ENCODE measurements at places on chromosomes 7 and 10. TPM values are rescaled to one million over a fixed set of nuclear protein-coding genes. Genes with fewer than 3 reads are reported as not detected.
A peak's percentile ranks its signal among the peaks of the same experiment; 100 is the strongest.

Gene LIPF
- not detected for total RNA-seq

DNA sequence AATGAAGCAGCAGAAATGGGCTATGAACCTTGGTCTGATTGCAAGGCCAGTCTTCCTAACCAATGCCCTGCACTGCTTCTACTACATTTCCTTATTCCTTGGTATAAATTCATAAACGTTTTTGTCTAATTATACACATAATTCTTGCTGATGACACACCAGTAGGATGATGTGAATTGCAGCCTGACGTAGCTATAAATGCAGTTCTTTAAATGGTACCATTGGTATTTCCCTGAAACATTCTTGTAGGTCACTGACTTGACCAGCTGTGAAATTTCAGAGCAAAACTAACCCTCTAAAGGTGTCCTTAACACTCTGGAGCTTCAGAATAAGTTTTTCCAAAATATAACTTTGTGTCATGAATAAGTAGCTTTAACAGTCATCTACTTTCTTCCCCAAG lies 50.8 kb downstream of the IFIT5 start:
- H3K27me3 ChIP-seq, result no peaks in the 10 kb centered on the region
- H3K4me1 ChIP-seq, result peaks cover 3% of the 10 kb centered on the region
- H3K27ac ChIP-seq, result no peak overlapping the region
- DNase-seq, result no peak
- no peaks in the 10 kb centered on the region for H3K36me3 ChIP-seq
- H3K4me3 ChIP-seq, result no peak overlapping the region

Gene NET1
- total RNA-seq, result 45.4 TPM

DNA sequence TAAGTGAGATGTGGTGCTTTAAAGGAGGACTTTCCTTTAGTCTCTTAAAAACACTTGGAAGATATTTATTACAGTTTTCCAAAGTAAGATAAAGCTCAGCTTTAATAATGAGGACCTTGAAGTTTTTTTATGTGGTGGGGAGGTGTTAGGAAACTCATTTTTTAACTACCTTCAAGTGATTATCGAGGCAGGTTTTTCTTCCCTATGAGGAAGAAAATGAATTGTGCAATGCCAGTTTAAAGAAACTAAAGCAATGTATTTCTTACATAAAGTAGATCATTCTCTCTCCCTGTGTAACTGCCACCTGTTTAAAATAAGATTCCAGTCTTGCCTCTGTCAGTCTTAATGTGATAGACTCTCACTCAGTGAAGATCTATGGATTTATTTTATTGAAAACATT lies 27.9 kb downstream of the ZEB1 start:
- H3K4me3 ChIP-seq, result no peak overlapping the region
- H3K27ac ChIP-seq, result no peak overlapping the region
- H3K27me3 ChIP-seq, result no peaks in the 10 kb centered on the region
- H3K4me1 ChIP-seq, result peaks cover 5% of the 10 kb centered on the region
- DNase-seq, result no peak

DNA sequence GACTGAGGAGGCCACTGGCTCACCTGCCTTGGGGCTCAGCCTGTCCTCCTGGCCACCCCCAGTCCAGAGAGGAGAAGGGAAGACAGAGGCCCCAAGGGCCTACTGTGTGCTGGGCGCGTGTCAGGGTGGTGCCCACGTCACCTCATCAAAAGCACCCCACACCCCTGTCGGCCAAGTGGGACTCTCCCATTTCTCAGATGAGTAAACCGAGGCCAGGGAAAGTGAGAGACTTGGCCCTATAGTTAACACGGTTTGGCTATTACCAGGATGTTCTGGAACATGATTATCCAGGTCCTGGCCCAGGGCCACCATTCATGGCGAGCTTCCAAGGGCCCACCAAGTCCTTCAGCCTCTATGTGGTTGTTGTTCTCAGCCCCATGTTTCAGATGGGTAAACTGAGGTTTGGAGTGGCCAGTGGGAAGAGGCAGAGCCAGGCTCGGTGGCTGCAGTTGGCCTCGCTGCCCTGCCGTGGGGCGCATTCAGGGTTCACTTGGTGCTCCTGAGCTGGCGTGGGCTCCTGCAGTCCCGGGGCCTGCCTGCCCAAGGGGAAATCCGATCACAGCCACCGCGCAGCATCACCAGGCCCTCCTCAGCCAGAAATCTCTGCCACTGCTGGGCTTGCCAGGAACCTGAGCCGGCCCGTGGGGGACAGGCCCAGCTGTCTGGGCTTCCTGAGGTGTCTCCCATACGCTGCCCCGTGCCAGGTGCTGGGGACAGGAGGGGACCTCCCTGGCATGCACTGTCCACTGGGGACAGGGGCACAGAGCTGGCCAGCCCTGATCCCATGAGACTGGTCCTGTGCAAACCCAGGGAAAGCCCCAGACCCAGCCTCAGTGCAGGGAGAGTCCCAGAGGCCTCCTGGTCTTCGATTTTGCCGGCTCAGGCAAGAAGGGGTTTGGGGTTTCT lies 117.7 kb upstream of the TNRC18 start:
- no peaks in the 10 kb centered on the region for H3K27me3 ChIP-seq
- no peaks in the 10 kb centered on the region for H3K36me3 ChIP-seq
- no peaks in the 10 kb centered on the region for H3K4me1 ChIP-seq
- H3K4me3 ChIP-seq, result no peak overlapping the region
- no peak overlapping the region for H3K27ac ChIP-seq

Gene UMAD1
- total RNA-seq, result 12.4 TPM

DNA sequence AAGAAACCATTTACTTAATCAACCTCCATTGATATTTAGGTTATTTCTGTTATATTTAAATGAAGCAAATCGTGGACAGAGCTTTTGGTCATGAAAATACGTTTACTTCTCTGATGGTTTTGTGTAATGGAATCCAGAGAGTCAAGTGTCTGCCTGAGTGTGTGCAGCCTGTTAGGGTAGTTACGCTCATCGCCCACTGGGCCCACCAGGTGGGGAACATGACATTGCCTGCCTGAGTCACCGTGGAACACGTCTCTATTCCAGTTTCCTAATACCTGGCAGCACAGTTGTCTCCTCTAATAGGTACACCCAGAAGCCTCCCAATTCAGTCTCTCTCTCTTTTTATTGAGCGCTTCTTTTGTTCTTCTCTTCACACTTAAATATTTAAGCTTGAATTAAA lies 91.0 kb downstream of the ADCY1 start:
- H3K36me3 ChIP-seq, result no peaks in the 10 kb centered on the region
- peaks cover 2% of the 10 kb centered on the region for H3K27me3 ChIP-seq
- H3K27ac ChIP-seq, result no peak overlapping the region
- H3K4me1 ChIP-seq, result no peaks in the 10 kb centered on the region
- DNase-seq, result no peak

DNA sequence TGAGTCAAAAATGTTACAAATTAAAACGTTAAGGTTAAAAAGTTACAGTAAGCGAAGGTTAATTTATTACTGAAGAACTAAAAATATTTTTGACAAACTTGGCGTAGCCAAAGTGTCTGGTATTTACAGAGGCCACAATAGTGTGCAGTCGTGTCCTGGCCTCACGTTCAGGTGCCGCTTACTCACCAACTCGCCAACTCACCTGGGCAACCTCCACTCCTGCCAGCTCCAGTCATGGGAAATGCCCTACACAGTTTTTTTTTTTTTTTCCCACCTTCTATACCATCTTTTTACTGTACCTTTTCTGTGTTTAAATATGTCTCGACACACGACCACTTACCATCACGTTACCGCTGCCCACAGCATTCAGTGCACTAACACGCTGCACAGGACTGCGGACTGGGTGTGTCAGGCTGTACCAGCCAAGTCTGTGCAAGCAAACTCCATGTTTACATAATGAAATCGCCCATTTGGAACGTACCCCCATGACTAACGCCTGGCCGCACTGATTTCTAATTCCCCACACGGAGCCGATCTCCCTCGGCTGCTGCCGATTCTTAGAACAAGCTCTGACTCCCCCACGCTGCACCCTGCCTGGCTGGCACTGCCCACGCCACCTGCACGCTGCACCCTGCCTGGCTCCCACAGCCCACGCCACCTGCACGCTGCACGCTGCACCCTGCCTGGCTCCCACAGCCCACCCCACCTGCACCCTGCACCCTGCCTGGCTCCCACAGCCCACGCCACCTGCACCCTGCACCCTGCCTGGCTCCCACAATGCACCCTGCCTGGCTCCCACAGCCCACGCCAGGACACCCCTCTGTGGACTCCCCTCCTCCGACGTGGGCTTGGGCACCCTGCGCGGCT lies 203.1 kb downstream of the ZMYND11 start:
- H3K27ac ChIP-seq, result no peak overlapping the region
- H3K4me3 ChIP-seq, result no peak overlapping the region
- no peaks in the 10 kb centered on the region for H3K27me3 ChIP-seq
- no peaks in the 10 kb centered on the region for H3K4me1 ChIP-seq
- no peaks in the 10 kb centered on the region for H3K36me3 ChIP-seq
- DNase-seq, result peak; percentile 69

DNA sequence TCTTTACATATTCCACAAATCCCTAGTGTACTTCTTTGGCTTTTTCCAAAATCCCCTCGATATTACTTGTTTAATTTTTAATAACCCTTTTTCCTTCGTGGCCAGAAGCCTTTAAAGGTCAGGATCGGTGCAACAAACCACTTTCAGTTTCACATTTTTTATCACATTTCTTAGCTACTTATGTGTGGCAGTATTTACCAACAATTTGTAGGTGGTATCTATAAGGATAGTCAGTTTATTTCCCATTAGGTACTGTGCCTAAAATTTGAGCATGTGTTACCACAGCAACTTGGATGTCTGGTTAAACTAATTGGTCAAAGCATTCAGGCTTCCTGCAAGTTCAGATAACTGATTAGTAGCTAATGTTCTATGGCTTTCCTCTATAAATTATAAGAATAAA lies 104.9 kb downstream of the CDK14 start:
- DNase-seq, result no peak
- H3K36me3 ChIP-seq, result no peaks in the 10 kb centered on the region
- no peak overlapping the region for H3K27ac ChIP-seq
- H3K4me3 ChIP-seq, result peak overlapping the region; percentile 20

DNA sequence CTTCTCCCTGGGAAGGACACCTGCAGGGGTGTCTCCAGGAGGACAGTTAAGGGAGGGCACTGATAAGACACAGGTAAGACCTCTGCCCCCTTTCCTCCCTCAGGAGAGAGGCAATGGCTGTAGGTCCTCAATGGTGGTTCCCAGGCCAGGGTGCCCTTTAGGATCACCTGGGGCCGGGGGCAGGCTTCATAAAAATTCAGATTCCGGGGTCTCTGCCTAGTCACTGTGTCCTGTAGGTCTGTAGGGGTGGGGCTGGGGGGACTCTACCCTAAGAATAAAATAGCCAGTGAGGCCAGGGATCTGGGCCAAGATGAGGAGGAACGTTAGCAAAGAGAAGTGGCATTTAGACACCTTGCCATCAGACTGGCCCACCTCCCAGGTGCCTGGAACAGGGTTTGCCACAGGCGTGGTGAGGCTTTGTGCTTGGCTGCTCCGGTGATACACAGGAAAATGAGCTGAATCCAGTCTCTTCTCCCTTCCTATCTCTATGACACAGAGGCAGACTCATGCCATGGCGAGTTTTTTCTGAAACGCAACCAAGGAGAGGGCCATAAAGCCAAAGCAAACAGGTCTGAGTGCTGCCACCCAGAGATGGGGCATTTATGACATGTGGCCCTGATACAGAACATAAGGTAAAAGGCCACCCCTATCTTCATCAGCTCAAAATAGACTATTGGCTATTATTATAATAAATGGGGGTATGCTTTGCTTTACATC lies 52.6 kb downstream of the SH3PXD2A start:
- no peak for DNase-seq
- H3K4me1 ChIP-seq, result no peaks in the 10 kb centered on the region
- no peaks in the 10 kb centered on the region for H3K27me3 ChIP-seq
- H3K36me3 ChIP-seq, result peaks cover 4% of the 10 kb centered on the region

DNA sequence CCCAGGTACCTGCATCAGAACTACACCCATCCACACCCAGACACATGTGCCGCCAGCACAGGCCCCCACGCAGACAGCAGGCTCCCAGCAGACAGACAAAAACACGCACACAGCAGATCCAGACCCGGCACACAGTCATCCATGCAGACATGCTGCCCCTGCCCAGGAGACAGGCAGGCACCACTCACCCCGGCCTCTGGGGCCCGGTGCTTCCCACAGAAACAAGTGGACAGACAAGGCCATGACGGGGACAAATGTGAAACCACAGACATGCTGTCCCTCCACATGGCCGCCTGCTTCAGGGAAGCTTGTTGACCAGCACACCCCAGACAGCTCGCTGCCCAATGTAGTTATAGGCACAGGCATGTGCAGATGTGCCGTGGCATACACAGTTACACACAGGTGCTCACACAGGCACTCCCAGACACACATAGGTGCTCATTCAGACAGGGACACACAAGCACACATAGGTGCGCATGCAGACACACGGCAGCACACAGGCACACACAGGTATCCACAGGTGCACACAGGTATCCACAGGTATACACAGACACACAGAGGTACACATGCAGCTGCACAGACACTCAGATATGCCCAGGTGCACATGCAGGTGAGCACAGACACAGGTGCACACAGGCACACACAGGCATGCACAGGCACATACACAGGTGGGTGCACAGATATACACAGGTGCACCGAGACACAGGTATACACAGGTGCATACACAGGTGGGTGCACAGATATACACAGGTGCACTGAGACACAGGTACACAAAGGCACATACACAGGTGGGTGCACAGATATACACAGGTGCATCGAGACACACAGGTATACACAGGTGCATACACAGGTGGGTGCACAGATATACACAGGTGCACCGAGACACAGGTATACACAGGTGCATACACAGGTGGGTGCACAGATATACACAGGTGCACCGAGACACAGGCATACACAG lies 10.5 kb upstream of the SCART1 start:
- H3K27ac ChIP-seq, result no peak overlapping the region
- H3K4me1 ChIP-seq, result no peaks in the 10 kb centered on the region
- DNase-seq, result no peak
- H3K27me3 ChIP-seq, result no peaks in the 10 kb centered on the region
- no peaks in the 10 kb centered on the region for H3K36me3 ChIP-seq

- no peaks in the 10 kb centered on the region for H3K36me3 ChIP-seq
- no peaks in the 10 kb centered on the region for H3K27me3 ChIP-seq
- DNase-seq, result no peak
- H3K27ac ChIP-seq, result no peak overlapping the region
- H3K4me1 ChIP-seq, result no peaks in the 10 kb centered on the region
Observed at GRCh38 chr7:135285547-135286233, 52.1 kb downstream of the STRA8 start.

- no peaks in the 10 kb centered on the region for H3K4me1 ChIP-seq
- peaks cover 62% of the 10 kb centered on the region for H3K27me3 ChIP-seq
- H3K27ac ChIP-seq, result no peak overlapping the region
- H3K4me3 ChIP-seq, result no peak overlapping the region
- no peak for DNase-seq
Observed at GRCh38 chr7:97018791-97019531, 5.7 kb downstream of the DLX5 start.
